GM23248 (cell line): ENCODE measurements at places on chromosomes 2 and 18. TPM values are rescaled to one million over a fixed set of nuclear protein-coding genes. Genes with fewer than 3 reads are reported as not detected.

The KCTD1 gene
- total RNA-seq = 14.9 and 17.9 TPM in 2 replicates

The IL1R2 gene
- total RNA-seq = 0.22 TPM in 1 of 2 replicates, not detected in the other

The ROCK2 gene
- total RNA-seq = 38.3 and 40.0 TPM in 2 replicates

The SPDYA gene
- not detected in 2 replicates for total RNA-seq

The FSIP2 gene
- not detected in 2 replicates for total RNA-seq

The MRO gene
- total RNA-seq = not detected in 2 replicates

The OR6B2 gene
- not detected in 2 replicates for total RNA-seq

The PDE1A gene
- total RNA-seq = 1.9 and 16.3 TPM in 2 replicates

The ELP2 gene
- total RNA-seq = 86.0 and 103 TPM in 2 replicates

The RUFY4 gene
- not detected in 2 replicates for total RNA-seq

The UGT1A3 gene
- not detected in 2 replicates for total RNA-seq

The DHX57 gene
- 13.7 and 13.9 TPM in 2 replicates for total RNA-seq

The NCKAP1 gene
- total RNA-seq = 169 and 201 TPM in 2 replicates

The C2orf81 gene
- 1.6 and 3.5 TPM in 2 replicates for total RNA-seq

The ZEB2 gene
- total RNA-seq = 36.4 and 46.8 TPM in 2 replicates

The CFAP65 gene
- not detected in 2 replicates for total RNA-seq

The DSEL gene
- 126 and 132 TPM in 2 replicates for total RNA-seq

The SLC9A4 gene
- total RNA-seq = not detected in 2 replicates

The HTR2B gene
- not detected in 2 replicates for total RNA-seq

The DHRS9 gene
- not detected in 2 replicates for total RNA-seq

The CHRND gene
- not detected in 2 replicates for total RNA-seq

The CFC1 gene
- total RNA-seq = not detected in 2 replicates

The TLX2 gene
- not detected in 2 replicates for total RNA-seq

The SLC14A1 gene
- total RNA-seq = 0.54 and 2.0 TPM in 2 replicates

The MAPK4 gene
- 0.22 TPM in 1 of 2 replicates, not detected in the other for total RNA-seq

The SLC4A5 gene
- 0.32 and 0.38 TPM in 2 replicates for total RNA-seq

The RAB12 gene
- total RNA-seq = 61.6 and 73.8 TPM in 2 replicates

The TIMM21 gene
- total RNA-seq = 27.6 and 32.1 TPM in 2 replicates

The DCDC2C gene
- total RNA-seq = not detected in 2 replicates

The TNFRSF11A gene
- total RNA-seq = 0.22 TPM in 1 of 2 replicates, not detected in the other

The NYAP2 gene
- not detected in 2 replicates for total RNA-seq

The TMEM185B gene
- total RNA-seq = 32.0 and 40.6 TPM in 2 replicates

The RNF152 gene
- 5.4 and 11.3 TPM in 2 replicates for total RNA-seq

The ABHD3 gene
- total RNA-seq = 2.3 and 3.4 TPM in 2 replicates

The COMMD1 gene
- total RNA-seq = 37.4 and 40.5 TPM in 2 replicates

The ANKRD29 gene
- total RNA-seq = 8.9 and 9.2 TPM in 2 replicates

The STAT4 gene
- 1.5 and 3.2 TPM in 2 replicates for total RNA-seq

The RASGRP3 gene
- 0.22 TPM in 1 of 2 replicates, not detected in the other for total RNA-seq

The COL4A3 gene
- total RNA-seq = 0.11 TPM in 1 of 2 replicates, not detected in the other
